ENCODE measurements at places on chromosomes 12 and 14. TPM values are rescaled to one million over a fixed set of nuclear protein-coding genes. Genes with fewer than 3 reads are reported as not detected.
A peak's percentile ranks its signal among the peaks of the same experiment; 100 is the strongest.

GRCh38 chr12:115983226-115983798 is 294.2 kb downstream of the MED13L start:
- no peaks in the 10 kb centered on the region for H3K4me1 ChIP-seq
- no peaks in the 10 kb centered on the region for H3K27me3 ChIP-seq
- H3K4me3 ChIP-seq: no peak overlapping the region
- peak; percentile 21 for DNase-seq
- H3K36me3 ChIP-seq: peaks cover 28% of the 10 kb centered on the region

DNA sequence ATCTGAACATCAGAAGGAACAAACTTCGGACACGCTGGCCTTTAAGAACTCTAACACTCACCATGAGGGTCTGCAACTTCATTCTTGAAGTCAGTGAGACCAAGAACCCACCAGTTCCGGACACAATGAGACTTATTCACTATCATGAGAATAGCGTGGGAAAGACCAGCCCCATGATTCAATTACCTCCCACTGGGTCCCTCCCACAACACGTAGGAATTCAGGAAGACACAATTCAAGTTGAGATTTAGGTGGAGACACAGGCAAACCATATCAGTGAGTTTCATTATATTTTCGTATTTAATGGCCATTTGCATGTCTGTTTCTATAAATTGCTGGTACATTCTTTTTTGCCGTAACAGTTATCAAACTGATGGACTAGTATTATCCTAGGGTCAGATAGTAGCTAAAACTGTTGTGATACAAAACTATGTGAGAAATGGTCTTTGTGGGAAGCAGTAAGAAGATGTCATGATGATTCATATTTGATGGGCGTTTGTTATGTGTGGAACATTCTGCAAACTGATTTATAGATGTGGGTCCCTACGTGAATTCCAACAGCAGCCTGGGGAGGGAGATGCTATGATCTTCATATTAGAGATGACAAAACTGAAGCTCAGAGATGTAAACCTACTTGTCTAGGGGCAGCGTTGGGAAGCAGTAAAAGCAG is 282.4 kb upstream of the TMEM132C start:
- no peaks in the 10 kb centered on the region for H3K27me3 ChIP-seq
- no peak overlapping the region for H3K27ac ChIP-seq
- no peaks in the 10 kb centered on the region for H3K36me3 ChIP-seq
- H3K4me1 ChIP-seq: no peaks in the 10 kb centered on the region
- H3K4me3 ChIP-seq: no peak overlapping the region
- no peak for DNase-seq

DNA sequence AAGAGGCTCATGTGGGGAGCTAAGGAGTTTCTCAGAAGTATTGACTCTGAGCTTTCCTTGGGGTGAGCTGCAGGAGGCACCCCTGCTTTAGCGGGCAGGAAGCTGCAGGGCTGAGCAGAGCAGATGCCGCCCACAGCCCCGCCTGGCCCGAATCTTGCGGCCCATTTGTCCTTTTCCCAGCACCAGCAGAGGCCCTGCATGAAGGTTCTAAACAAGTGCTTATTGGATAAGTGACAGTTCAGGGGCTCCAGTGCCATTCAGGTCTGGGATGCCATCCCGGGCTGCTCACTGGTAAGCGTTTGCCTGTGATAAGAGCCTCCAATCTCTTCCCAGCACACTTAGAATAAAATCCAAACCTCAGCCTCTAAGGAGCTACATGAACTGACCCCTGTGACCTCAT is 11.4 kb downstream of the RILPL1 start:
- H3K4me3 ChIP-seq: no peak overlapping the region
- DNase-seq: no peak
- H3K27ac ChIP-seq: no peak overlapping the region

Gene LHX5
- not detected for total RNA-seq

Gene GUCY2C
- total RNA-seq: not detected

DNA sequence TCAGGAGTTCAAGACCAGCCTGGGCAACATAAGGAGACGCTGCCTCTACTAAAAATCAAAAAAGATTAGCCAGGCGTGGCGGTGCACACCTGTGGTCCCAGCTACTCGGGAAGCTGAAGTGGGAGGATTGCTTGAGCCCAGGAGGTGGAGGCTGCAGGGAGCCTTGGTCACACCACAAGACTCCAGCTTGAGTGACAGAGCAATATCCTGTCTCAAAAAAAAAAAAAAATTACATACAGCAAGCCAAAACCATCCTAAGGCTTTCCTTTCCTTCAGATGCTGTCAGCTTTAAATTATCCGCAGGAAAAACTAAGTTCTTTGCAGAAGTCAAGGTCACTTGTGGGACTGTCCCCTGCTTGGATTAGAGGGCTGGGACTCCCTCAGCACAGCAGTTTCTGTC is 1.3 kb downstream of the CS start:
- peak overlapping the region; percentile 98 for H3K4me3 ChIP-seq
- peak overlapping the region; percentile 98 for H3K27ac ChIP-seq
- no peak for DNase-seq
- H3K27me3 ChIP-seq: no peaks in the 10 kb centered on the region

DNA sequence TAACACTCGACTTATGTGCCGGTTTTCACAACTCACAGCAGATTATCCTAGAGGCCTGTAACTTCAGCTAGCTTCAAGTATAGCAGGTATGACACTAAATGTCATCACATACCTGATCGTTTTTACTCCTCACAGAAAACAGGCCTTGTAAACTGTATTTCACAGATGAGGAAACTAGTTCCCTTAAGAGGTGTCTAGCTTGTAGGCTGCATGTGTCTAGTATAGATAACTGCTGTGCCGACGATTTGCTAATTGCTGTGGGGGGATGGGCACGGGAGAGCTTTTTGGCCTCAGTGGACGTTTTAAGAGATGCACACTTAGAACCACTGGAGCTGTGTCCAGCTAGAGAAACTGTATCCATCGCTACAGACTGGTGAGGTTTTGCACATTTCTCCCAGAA is 78.8 kb downstream of the PAPOLA start:
- peaks cover 15% of the 10 kb centered on the region for H3K27me3 ChIP-seq
- H3K27ac ChIP-seq: no peak overlapping the region
- H3K4me3 ChIP-seq: no peak overlapping the region
- H3K36me3 ChIP-seq: no peaks in the 10 kb centered on the region

DNA sequence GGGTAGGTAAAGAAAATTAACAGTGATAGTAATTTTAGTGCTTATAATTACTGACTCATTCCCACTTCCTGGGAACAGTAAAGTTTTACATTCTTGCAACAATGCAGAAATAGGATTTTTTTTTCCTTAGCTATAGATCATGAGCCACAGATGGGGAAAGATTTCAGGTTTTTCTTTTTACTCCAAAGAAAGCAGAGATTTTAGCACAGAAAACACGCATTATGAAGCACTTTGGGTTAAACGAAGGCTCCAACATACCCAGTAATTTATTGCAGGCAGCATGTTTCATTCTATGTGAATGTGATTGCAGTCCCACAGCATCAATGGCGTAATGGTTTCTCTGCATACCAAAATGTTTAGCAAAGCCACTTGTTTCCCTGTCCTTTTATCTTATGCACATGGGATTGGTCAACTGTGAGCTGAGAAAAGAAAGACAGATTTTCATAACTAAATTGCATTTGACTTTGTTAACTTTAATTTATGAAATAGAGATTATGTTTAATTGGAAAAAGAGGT is 124.6 kb upstream of the E2F7 start:
- no peak overlapping the region for H3K27ac ChIP-seq
- H3K4me3 ChIP-seq: no peak overlapping the region
- H3K36me3 ChIP-seq: no peaks in the 10 kb centered on the region
- DNase-seq: no peak
- H3K27me3 ChIP-seq: no peaks in the 10 kb centered on the region

Gene AQP2
- not detected for total RNA-seq

GRCh38 chr12:114316076-114316475 is 89.9 kb downstream of the TBX5 start:
- DNase-seq: no peak
- H3K4me1 ChIP-seq: no peaks in the 10 kb centered on the region
- no peaks in the 10 kb centered on the region for H3K36me3 ChIP-seq
- H3K4me3 ChIP-seq: no peak overlapping the region
- no peaks in the 10 kb centered on the region for H3K27me3 ChIP-seq

GRCh38 chr12:111441107-111441928 is 35.6 kb downstream of the SH2B3 start:
- no peak overlapping the region for H3K4me3 ChIP-seq
- no peaks in the 10 kb centered on the region for H3K27me3 ChIP-seq
- DNase-seq: no peak
- peaks cover 20% of the 10 kb centered on the region for H3K36me3 ChIP-seq
- H3K4me1 ChIP-seq: peaks cover 92% of the 10 kb centered on the region
- peak overlapping the region; percentile 30 for H3K27ac ChIP-seq

Gene NPAS3
- not detected for total RNA-seq

Gene MYO1H
- not detected for total RNA-seq

GRCh38 chr12:32533971-32534590 is 134.7 kb downstream of the FGD4 start:
- H3K27ac ChIP-seq: no peak overlapping the region
- no peaks in the 10 kb centered on the region for H3K36me3 ChIP-seq
- DNase-seq: no peak
- peaks cover 12% of the 10 kb centered on the region for H3K4me1 ChIP-seq

DNA sequence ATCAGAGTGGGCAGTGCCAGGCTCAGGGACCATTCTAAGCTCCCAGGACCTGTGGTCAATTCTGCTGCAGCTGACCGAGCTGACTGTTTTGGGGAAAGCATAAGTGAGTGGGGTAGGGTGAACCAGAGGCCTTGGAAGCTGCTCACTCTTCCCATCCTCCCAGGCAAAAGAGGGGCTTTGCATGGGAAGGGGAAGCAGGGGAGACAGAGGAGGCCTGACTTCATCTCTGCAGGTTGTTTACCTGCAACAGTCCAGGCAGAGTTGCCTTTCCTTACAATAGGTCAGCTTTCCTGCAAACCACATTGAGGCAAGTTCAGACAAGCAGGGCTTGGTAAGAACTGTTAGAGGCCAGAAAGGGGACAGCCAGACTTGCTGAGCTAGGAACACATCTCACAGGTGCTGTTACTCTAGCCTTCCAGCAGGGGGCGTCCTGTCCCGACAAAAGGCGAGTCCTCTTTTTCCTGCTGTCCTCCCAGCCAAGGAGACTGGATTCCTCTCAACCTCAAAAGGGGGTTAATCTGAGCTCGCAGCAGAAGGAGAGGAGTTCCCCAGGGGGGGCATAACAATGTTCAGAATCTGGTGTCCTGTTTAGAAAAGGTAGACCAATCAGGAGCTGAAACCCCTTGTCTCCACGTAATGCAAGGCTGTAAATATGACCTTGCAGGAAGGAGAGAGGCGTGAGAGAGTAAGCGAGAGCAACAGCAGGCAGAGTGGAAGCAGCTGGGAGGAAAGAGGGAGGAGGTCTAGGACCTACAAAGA is 4.3 kb upstream of the DHRS2 start:
- H3K27me3 ChIP-seq: peaks cover 2% of the 10 kb centered on the region
- H3K4me3 ChIP-seq: peak overlapping the region; percentile 24
- peak; percentile 79 for DNase-seq
- no peaks in the 10 kb centered on the region for H3K36me3 ChIP-seq
- no peak overlapping the region for H3K27ac ChIP-seq
- peaks cover 3% of the 10 kb centered on the region for H3K4me1 ChIP-seq

GRCh38 chr12:130031571-130032189 is 127.9 kb upstream of the TMEM132D start:
- H3K4me1 ChIP-seq: no peaks in the 10 kb centered on the region
- no peak overlapping the region for H3K27ac ChIP-seq
- no peaks in the 10 kb centered on the region for H3K36me3 ChIP-seq
- H3K4me3 ChIP-seq: no peak overlapping the region
- peaks cover 12% of the 10 kb centered on the region for H3K27me3 ChIP-seq
- DNase-seq: peak; percentile 76

DNA sequence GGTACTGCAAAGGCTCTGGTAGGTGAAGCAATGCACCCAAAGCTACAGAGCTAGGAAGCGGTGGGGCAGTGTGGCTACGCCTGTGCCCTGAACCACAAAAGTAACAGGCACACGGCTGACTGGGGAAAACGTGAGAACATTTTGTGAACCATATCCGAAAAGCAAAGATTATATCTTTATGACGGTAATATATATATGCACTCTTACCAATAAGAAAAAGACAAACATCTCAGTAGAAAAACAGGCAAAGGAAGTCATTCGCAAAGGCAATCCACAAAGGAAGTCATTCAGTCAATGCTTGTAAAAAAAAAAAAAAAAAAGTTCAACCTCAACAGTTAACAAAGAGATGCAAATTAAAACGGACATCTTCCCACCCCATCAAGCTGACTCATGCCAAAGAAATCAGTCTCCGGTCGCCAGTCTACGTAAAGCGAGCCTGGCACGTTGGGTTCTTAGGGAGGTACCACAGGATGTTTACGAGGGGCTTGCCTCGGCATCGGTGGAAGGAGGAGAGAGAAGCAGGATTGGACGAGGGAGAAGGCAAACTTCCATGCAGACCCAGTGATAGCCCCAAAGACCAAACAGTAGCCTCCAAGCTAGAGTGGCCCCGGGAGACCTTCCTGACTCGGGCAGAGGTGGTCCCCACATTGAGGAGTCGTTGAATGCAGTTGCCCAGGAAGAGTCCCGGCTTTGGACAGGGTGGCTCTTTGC is 39.4 kb upstream of the PPP2R5C start:
- no peaks in the 10 kb centered on the region for H3K27me3 ChIP-seq
- DNase-seq: peak; percentile 86
- H3K27ac ChIP-seq: peak overlapping the region; percentile 99
- peaks cover 45% of the 10 kb centered on the region for H3K4me1 ChIP-seq

Measured in activated CD4-positive, alpha-beta memory T cell treated with anti-CD3 and anti-CD28 coated beads for 36 hours (primary cell).